ENCODE measurements at places on chromosomes 1 and 21.

DNA sequence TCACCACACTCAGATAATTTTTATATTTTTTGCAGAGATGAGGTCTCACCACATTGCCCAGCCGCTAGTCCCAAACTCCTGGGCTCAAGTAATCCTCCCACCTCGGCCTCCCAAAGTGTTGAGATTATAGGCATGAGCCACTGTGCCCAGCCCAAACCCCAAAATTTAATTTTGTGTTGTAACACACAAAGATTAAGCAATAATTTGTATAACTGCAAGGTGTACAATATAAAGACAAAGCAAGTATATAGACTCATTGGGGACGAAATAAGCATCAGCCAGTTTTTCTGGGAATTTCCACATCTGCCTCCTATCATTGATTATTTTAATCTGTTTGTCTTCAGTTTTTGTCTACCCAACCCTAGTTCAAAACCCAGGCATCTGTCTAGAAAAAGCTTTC is 42.7 kb downstream of the ST7L start:
- no peak for DNase-seq

DNA sequence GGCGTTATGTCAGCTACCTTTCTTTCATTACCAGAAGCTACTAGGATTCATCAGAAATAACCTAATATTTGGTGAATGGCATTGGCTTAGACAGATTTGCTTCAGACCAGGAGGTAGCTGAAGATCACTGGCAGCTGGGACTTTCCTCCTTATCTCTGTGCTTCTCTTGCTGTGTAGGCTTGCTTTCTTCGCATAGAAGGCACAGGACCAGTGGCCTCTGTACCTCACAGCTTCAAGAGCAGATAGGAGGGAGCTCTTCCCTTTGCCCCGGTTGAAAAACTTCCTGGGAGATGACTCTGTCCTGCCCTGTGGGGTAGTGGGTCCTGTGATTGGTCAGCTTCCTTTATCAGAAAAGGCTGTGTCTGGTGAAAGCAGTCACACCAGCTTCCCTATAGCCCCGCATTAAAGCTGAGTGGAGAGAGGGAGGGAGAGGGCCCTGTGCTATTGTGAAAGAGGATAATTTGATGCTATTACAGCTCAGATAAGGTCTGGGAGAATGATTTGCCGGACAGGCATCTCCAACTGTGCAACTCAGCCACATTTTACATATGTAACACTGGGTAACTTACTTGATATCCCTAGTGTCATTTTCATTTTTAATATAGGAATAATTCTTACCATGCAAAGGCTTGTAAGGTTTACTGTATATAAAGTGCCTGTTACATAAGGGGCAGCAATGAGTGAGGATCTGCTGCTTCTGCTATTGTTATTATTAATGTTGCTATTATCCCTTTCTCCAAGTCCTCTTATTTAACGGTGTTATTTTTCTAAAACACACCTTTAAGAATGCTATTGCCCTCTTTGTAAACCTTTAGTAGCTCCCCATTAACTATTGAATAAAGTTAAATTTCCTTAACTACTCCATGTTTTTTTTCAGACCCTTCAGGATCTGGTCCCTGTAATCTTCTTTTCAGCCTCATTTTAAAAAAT is 31.6 kb downstream of the OSBPL9 start:
- DNase-seq = no peak

DNA sequence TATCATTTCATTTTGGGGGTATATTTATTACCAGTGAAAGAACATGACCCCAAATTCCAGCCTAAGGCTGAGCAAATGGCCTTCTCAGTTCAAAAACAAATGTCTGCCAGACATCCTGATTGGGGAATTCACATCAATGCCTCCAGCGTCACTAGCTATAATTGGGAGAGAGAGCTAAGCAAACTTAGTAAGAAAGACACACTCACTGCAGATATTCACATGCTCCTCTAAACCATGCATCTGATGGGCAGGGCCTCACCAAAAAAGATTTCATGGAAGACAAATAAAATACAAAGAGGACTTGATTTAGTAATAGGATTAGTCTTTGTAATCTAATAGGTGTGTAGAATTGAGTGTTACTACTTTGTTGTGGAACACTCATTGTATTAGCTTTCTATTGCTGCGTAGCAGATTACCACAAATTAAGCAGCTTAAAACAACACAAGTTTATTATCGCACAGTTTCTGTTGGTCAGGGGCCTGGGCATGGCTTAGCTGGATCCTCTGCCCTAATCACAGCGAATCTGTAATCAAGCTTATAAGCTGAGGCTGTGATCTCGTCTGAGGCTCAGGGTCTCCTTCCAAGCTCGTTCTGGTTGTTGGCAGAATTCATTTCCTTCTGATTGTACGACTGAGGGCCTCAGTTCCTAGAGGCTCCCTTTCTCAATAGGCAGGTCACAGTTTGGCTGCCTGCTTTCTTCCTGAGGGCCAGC is 243.0 kb downstream of the PBX1 start:
- DNase-seq = no peak

DNA sequence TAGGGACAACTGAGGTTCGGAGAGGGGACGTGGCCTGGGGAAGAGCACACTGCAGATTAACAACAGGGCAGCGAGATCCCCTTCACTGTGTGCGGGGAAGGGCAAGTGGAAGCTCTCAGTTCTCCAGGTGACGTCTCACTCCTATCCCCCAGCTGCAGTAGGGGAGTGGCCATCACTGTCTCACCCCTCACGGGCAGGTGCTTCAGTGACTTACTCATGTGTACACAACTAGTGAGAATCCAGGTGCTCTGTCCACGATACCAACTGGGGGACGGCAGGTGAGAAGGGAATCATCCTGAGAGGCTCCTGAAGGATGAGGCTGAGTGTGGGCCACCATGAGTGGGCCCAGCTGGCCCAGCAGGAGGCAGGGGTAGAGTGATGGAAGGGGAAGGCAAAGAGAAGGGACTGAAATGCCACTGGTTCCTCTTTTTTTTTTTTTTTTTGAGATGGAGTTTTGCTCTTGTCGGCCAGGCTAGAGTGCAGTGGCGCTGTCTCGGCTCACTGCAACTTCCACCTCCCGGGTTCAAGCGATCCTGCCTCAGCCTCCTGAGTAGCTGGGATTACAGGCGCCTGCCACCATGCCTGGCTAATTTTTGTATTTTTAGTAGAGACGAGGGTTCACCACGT is 25.9 kb downstream of the RHBG start:
- no peak for DNase-seq

DNA sequence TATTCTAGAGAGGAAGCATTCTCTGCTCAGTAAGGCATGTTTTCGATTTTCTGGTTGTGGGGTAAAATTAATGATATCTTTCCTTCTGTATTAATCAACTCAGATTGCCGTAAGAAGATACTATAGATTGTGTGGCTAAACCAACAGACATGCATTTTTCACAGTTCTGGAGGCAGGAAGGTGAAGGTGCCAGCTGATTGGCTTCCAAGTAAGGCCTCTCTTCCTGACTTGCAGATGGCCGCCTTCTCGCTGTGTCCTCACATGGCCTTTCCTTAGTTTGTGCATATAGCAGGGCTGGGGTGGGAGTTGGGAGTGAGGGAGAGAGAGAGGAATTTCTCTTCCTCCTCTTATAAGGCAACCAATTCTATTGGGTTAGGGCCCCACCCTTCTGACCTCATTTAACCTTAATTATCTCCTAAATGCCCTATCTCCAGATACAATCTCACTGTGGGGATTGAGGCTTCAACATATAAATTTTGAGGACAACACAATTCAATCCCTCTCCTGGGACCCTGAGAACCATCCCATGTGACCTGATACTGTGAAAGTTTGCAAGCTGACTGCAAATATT is 52.3 kb upstream of the MRPS6 start:
- no peak for DNase-seq

GRCh38 chr1:221530791-221531190 is 211.1 kb downstream of the DUSP10 start:
- no peak for DNase-seq

Data from activated gamma-delta T cell (primary cell).